ENCODE measurements at places on chromosomes 16 and 17.

DNA sequence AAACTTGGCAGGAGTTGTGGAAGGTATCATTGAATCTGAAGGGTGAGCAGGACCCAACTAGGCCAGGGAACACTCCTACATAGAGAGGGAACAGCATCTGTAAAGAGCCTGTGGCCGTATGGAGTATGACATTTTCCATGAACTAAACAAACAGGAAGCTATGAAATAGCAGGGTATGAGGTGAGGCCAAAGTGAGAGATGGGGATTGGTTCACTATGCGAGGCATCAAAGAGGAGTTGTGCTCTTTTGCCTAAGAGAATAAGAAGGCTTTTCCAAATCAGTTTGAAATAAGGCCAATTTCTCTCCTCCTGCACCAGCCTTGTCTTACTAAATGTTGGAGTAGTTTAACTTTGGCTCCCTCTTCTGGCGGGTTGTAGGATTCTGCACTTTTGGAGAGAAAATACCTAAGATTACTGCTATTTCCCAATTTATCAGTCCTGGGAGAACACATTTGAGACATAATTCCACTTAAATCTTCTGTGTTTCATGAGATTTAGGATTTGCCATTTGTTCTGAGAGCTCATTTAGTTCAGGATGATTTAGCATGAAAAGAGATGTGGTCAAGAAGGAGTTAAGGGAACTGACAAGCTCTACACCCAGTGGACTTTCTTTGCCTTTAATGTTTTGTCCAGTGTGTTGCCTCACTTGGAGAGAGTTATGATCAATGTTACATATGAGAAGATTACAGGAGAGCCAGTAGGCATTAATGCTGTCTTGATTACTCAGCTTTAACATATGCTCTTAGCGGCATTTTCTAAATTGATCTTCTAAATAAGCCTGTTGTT lies 55.4 kb downstream of the TNRC6C start:
- peak; percentile 69 for DNase-seq

- peak; percentile 3 for DNase-seq
Measured at GRCh38 chr17:56125830-56126819, 27.1 kb upstream of the ANKFN1 start.

GRCh38 chr16:81003610-81004460 lies 2.9 kb downstream of the CMC2 start:
- DNase-seq, result peak; percentile 28

GRCh38 chr16:17657045-17657444 lies 186.3 kb upstream of the XYLT1 start:
- DNase-seq, result no peak

DNA sequence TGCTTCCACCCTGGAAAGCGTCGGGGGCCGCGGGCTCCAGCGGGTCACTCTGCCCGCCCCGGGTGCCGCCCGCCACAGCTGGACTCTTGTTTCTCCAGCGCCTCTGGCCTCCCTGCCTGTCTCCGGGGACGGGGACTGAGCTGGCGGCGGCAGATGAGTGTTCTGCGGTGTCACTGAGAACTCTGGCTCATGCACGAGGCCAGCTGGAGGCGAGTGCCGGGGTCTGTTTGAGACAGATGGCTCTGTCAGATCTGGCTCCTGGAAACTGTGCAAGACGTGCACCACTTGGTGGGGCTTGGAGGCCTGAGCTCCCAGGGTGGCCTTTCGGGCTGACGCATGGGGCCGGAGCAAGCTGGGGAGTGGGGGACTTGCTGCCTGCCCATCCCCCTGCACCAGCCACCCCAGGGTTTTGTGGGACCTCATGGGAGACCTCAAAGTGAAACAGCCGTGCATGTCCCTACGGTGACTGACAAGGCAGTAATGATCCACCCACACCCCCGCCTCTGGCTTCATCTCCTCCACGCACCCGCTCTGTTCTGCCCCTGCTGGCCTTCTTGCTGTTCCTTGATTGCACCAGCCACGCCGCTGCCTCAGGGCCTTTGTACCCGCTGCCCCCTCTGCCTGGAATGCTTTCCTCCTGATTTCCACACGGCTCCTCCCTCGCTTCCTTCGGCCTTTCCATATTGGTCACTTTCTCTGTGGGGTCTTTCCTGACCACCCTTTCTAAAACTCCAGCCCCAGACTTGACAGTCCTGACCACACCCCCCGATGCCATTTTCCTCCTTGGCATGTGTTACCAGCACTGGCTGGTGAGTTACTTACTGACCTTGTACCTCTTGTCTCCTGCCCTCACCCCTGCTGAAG lies 174.9 kb upstream of the CIBAR2 start:
- DNase-seq, result no peak

DNA sequence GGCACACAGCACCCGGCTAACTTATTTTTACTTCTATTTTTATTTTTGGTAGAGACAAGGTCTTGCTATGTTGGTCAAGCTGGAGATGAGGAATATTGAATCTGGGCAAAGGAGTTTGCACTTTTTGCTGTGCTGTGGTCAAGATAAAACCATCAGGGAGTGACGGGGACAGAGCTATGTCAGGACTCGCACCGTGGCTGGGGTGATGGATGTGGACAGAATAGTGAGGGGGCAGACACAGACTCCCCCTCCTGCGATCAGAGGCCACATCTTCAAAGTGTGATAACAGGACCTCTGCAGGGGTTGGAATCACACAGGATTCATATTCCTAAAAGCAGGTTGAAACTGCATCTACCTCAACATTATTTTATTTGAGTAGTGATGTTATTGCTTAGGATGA lies 25.6 kb downstream of the IL21R start:
- DNase-seq, result no peak

GRCh38 chr16:85777583-85778310 lies 21.6 kb downstream of the EMC8 start:
- no peak for DNase-seq

GRCh38 chr16:89190150-89190958 lies 10.0 kb downstream of the SLC22A31 start:
- no peak for DNase-seq

- DNase-seq, result peak; percentile 13
Measured at GRCh38 chr17:43171586-43172487, 823 bp downstream of the NBR1 start.

- peak; percentile 7 for DNase-seq
Measured at GRCh38 chr17:14886200-14886739, 378.9 kb downstream of the PMP22 start.

- DNase-seq, result no peak
Measured at GRCh38 chr17:70520447-70520846, 351.1 kb downstream of the KCNJ2 start.

DNA sequence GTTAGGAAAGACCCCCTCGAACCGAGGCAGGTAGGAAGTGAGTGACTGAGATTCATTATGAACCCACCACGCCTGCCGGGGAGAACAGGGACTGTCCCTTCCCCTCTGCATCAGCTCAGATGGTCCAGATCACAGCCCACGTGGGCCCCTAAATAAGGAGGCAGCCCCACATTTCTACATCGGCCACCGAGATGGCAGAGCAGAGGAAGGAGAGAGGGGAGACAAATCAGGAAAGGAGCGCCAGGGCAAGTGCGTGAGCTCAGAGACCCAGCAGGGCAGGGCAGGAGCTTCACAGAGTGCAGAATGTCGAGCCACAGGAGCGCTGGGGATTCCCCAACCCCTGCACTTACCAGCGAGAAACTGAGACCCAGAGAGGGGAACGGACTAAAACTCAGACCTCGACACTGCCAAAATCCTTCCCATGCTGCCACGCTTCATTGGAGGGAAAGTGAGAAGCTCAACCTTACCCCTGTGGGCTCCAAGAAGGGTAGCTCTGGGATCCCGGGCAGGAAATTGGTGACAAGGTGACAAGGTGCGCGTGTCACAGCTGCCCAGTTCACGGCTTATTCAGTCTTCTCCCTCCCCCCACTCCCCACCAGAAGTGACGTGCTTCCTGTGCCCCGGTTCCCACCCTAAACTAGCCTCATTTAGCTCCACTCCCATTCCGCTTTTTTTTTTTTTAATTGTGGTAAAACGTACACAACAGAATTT lies at the start of gene ICAM2:
ICAM2 (minus strand) TSS at position 578 of the 711 bp plus-strand sequence. CDS start 13,942 bp downstream, outside the sequence.
- DNase-seq, result peak; percentile 93

DNA sequence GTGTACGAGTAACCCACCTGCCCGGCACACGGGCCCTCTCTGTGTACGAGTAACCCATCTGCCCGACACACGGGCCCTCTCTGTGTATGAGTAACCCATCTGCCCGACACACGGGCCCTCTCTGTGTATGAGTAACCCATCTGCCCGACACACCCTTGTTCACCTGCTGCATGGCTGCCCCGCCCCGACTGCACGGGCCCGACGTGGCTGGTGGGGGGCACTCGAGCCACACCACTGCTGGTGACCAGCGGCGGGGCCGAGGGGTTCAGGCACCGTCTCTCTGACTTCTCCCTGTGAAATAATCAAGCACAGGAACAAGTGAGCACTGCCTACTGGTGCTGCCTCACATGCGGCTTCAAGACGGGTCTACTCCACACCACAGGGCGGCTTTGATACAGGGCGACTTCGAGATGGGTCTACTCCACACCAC lies 22.1 kb downstream of the MAP1LC3B start:
- DNase-seq, result peak; percentile 64

GRCh38 chr17:46928467-46929261 lies 5.7 kb downstream of the GOSR2 start:
- DNase-seq, result no peak

- peak; percentile 52 for DNase-seq
Measured at GRCh38 chr17:50426814-50427787, 1.1 kb downstream of the ACSF2 start.

GRCh38 chr16:49703483-49703882 lies 152.4 kb downstream of the ZNF423 start:
- no peak for DNase-seq

- no peak for DNase-seq
Measured at GRCh38 chr17:29004081-29004692, 1.6 kb downstream of the SEZ6 start.

GRCh38 chr17:28100251-28100650 lies 57.8 kb downstream of the NLK start:
- DNase-seq, result no peak

GRCh38 chr17:8806926-8807550 lies 7.9 kb upstream of the MFSD6L start:
- peak; percentile 46 for DNase-seq

Measured in activated CD4-positive, alpha-beta T cell treated with anti-CD3 and anti-CD28 coated beads, Interleukin-2, Interleukin-6, amounts not matched to agents 100 ng/mL and 50 ng/mL, durations not matched to agents 16 hours and 8 hours (primary cell).